Stomach (tissue), 19 donors: ENCODE measurements at places on chromosomes 11 and 22. TPM values are rescaled to one million over a fixed set of nuclear protein-coding genes. Genes with fewer than 3 reads are reported as not detected.

CENPM gene
- 6.1 TPM for total RNA-seq

CEP57 gene
- total RNA-seq: 43.3 TPM

TBX10 gene
- total RNA-seq: not detected

SLC1A2 gene
- total RNA-seq: 13.3 TPM

PDGFD gene
- total RNA-seq: 4.9 TPM

OVOL1 gene
- not detected for total RNA-seq

FGF19 gene
- not detected for total RNA-seq

WNT7B gene
- total RNA-seq: not detected

NXPE4 gene
- not detected for total RNA-seq
